Cardiac septum (tissue), 1 donor: ENCODE measurements at places on chromosomes 3 and 15. TPM values are rescaled to one million over a fixed set of nuclear protein-coding genes. Genes with fewer than 3 reads are reported as not detected.

TICRR gene
- 0.03 TPM for total RNA-seq

GRCh38 chr3:47152578-47152977 is 11.3 kb downstream of the SETD2 start:
- no peak for DNase-seq

GRCh38 chr3:150346981-150347863 is 60.9 kb upstream of the TSC22D2 start:
- DNase-seq = no peak

DNA sequence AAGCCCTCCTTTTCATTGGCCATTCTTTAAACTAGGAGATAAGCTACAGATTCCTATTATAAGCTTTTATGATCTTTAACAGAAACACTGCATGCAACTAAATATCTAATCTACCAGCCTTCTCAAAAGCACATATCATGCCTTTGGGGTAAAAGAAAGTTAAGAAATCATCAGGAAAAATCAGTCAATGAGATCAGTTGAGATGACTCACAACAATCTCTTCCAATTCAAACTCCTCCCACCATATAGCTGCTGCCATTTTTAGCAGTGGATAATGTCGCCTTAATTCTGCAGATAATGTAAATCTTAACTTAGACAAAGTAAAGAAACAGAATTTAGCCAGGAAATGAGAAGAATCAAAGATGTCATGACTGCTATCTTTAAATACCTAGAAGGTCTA is 135.2 kb upstream of the BCL6 start:
- no peak for DNase-seq

DNA sequence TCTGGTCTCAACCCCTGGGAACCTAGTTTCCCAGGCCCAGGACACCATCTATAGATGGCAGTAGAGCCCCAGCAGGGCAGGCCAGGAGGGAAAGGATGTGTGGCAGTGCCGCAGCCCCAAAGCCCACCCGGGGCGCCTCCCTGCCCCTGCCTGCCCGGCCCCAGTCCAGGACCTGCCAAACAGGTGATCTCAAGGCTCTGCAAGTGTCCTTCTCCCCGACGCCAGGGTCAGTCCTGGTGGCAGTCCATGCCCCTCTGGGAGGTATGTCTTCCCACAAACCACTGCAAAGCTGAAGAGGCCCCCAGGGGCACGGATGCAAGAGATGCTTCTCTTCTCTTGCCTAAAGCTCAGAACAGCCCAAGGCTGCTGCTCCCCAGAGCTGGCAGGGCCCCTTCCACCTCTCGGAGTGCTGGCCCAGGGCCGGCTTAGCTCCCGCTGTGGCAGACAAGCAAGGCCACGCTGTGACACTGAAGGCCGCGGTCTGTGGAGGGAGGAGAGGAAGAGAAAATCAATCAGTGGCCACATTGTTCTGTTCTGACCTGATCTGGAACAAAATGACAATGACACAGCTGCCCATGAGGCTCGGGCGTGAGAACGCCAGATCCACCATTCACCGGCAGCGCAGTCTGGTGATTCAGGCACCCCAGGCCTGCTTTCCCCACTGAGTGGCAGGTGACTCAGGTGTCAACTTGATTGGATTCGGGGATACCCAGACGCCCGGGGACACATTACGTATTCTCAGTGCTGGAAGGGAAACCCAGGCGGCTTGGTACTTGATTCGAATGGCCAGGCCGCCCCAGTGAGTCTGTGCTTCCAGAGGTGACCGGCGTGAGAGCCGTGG is 34.0 kb downstream of the KLHL25 start:
- DNase-seq = no peak

DNA sequence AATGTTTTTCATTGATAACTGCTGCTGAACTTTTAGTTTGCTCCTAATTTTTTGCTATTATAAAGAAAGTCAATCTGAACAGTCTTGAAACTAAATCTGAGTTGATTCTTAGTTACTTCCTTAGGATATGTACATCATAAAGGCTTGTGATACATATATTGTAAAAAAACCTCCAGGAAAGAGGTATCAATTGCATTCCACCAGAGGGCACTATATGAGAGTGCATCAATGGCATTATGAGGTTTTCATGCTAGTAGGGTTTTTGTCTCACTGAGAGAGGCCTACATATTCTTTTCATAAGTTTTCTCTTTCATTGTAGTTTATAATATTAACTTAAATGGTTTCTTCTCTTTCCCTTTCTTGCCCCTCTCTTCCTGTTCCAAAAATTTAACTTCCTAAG is 46.9 kb downstream of the PIK3R4 start:
- no peak for DNase-seq

UQCC5 gene
- 52.9 TPM for total RNA-seq

CPNE9 gene
- not detected for total RNA-seq

DNA sequence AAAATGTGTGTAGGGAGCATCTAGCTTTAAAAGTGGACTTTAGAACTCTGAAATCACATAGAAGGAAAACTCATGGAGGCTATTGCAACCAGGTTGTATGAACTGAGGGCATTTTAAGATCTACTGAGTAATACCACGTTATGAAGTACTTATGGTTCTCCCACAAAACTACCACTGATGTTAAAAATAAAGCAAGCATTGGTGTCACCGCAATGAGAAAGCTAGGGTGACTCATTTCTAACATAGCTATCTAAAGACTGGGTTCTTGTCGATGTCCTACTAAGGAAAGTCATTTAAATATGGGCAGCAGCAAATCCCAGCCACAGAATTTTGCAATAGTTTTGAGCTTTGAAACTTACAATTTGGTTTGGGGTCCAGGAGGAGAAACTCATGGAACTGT is 584.8 kb downstream of the DIPK2A start:
- DNase-seq = no peak

OSBPL10 gene
- 5.8 TPM for total RNA-seq
